ENCODE measurements at places on chromosomes 3 and 15.

DNA sequence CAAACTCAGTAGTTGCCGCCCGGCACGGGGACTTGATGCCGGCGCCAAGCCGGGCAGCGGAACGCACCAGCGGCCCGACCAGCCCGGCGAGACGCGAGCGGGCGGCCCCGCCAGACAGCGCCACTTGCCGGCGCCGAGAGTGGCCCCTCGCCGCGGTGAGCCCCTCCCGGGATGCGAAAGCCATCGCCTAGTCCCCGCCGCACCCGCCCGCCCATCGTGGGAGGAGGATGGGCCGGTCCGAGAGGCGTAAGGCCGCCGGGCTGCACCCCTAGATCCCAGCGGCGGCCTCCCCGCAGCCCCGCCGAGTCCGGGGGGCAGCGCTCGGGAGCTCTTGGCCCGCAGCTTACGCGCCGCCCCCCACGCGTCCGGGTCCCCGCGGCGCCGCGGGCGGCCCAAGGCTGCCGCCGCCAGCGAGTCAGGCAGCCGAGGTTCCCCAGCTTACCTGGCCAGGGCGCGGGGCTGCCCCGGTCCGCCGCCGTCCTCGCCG is 609 bp downstream of the GOLGA8A start:
- peak; percentile 55 for DNase-seq

GRCh38 chr3:53092942-53093341 is 37.3 kb downstream of the RFT1 start:
- DNase-seq = no peak

DNA sequence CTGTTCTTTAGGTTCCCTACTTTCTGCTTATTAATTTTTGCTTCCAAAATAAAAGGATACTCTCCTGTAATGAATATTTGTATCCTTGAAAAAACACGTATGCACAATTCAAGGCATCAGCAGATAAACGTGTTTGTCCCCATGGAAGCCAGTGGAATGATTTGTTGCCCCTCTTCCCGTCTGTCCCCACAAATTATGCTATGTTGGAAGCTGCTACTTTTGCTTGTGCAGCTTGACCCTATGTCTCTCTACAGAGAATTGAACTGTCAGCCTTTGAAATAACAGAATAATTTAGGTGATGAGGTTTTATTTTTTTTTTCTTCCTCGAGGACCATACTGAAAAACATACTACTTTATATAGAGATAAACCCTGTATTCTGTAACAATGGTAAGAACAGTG is 401.5 kb upstream of the GOLIM4 start:
- no peak for DNase-seq

DNA sequence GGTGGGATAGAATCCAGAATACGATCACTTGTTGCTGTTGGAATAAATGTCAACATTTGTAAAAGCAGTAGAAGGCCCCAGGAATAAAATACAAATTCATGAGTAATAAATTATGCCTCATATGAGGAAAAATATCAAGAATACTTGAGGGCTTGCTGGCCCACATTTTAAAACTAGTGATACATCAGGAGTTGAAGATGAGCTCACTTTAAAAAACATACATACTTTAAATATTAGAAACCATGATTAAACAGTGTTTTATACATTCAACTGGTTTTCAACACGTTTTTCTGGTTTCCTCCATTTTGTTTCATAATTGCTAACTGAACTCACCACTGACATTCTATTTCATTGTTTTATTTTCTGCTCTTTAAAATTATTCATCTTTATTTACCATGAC is 141.4 kb downstream of the TFG start:
- no peak for DNase-seq

GRCh38 chr15:91050128-91050455 is 27.7 kb upstream of the VPS33B start:
- DNase-seq = no peak

DNA sequence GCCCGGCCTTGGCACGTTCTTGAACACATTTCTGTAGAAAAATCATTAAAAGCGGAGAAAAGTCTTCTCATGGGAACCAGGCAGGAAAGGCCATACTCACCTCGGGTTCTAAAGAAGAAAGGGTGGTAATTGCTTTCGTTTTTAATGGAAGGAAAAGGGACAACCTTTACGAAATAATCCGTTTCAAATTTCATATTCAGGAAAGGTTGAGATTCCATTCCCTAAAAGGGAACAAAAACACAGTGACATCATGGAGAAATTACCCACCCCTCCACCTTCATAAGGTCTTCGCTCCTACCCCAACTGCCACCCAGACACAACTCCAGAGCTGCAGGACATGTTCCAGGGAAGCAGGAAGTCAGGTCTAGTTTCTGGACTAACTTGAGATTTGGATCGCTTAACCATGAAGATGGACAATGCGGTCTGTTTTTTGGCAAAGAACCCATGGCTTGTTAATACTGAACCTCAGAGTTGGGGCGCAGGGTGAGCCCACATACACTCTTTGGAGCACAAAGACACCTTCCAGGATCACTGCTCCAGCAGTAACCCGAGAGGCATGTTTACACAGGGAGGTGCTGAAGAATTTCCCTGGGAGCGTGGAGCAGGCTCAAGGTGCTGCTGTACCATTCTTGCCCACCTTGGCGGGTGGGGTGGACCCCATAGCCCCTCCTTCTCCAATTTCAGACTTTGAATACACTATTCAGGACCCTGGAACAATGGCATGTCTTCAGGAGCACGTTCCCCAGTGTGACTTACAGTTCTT is 49.2 kb downstream of the SPATA12 start:
- no peak for DNase-seq

DNA sequence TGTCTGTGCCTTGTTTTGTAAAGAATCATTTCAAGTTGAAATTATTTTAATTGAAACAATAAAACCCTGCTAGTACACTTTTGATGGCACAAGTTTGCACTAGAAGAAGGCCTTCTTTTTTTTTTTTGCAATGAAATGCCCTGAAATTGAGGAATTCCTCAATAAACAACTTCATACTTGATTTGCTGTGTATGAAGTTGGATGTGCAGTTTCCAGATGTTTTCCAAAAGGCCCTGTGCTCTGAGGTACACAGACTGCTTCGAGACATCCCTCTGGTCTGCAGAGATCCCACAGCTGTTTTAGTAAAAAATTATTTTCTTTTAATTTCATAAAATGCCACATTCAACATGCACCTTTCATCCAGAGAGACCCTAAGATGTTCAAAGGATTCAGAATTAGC is 48.9 kb downstream of the HES1 start:
- no peak for DNase-seq

GRCh38 chr15:57655809-57656208 is 50.7 kb upstream of the POLR2M start:
- DNase-seq = no peak

GRCh38 chr3:67558426-67558825 is 96.0 kb downstream of the SUCLG2 start:
- no peak for DNase-seq

DNA sequence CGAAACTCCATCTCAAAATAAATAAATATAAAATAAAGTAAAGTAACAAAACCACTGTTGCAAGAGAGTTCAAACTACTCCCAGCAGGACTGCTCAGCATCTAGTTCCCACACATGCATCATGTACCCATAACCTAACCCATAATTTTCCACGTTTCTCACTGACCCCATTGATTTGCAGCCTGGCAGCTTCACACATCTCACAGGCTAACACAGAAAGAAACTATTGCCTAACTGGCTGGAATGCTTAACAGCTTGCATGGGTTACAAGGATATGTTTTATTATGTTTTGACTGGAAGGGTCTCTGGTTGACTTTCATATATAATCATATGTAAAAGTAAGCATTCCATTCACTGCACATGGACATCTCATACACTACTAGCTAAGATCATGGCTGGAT is 55.6 kb upstream of the TBC1D23 start:
- DNase-seq = no peak

- DNase-seq = no peak
These were observed 10.6 kb downstream of the FAM107A start for GRCh38 chr3:58566398-58567250.

DNA sequence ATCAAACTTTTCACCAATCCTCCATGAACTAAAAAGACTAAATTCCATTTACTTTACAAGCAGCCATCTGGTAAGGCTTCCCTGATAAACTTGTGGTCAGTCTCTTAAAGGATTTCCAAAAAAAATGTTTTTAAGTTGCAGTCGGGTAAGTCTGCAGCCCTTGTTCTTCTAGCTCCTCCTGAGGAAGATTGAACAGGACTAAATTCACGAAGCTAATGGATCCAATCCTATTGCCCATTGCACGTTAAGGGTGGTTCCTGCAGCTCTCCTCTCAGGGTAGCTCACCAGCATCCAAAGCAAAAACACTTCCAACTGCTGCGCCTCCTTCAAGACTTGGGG is 2.8 kb downstream of the HES1 start:
- no peak for DNase-seq

DNA sequence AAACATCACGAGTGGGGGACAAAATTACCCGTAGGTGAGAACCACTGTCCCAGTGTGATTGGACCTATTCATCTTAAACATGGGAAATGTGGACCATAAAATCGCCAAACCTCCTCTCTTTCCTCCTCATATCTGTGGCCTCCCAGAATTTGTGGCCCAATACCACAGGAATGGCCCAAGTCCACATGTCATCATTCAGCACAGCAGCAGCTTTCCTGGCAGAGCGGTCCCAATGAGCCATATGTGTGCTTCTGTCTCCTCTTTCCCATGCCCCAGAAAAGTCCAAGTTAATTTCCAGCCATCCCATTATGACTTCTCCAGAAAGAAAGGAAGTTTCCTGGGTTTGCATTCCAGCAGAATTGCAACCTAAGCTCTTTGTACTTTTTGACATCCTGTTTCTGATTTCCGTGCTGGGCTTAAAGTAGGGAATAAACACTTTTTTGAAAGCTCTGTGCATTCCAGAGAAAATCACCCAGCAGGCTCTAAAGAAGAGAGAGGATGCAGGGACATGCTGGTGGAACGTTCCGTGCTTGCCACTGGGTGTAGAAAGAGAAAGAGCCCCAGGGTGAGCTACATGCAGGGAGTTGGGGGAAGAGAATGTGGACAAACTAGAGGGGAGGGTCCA is 259.4 kb upstream of the PROK2 start:
- no peak for DNase-seq

DNA sequence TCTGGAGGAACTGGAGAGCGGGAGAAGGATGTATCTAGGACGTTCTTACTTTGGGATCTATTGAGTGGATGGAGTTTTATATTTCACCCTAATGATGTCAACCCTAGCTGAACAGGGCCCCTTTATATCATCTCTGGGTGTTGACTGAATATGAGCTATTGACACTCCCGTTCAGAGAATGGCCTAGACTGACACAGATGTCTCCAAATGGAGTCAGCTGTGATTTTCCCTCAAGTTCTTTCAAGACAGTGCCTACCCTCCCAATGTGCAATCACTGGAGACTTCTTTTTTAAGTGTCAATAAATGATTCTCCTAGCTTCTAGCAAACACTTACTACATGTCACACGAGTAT is 63.8 kb downstream of the FRMD4B start:
- DNase-seq = no peak

DNA sequence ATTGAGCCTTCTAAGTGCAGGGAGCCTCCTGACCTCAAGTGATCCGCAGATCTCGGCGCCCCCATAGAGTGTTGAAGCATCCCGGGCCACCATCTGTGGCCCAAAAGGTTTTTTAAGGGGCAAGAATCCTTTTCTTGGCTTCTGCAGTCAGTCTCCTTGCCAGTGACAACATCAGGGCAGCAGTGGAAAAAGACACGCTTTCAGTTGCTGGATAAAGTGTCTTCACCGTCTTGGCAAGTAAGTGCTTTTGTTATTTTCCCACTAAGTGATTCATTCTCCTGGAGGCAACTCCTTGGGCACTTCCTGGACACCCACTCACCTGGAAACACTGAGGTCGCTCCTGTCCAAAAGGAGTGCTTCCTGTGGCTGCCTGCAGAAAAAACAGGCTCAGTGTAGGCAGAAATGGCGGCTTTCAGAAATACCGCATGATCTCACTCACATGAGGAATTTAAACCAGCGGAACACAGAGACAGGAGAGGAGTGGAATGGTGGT is 71.7 kb upstream of the ABHD2 start:
- DNase-seq = no peak

- no peak for DNase-seq
These were observed 1.2 kb upstream of the ITIH4 start for GRCh38 chr3:52831500-52832301.

DNA sequence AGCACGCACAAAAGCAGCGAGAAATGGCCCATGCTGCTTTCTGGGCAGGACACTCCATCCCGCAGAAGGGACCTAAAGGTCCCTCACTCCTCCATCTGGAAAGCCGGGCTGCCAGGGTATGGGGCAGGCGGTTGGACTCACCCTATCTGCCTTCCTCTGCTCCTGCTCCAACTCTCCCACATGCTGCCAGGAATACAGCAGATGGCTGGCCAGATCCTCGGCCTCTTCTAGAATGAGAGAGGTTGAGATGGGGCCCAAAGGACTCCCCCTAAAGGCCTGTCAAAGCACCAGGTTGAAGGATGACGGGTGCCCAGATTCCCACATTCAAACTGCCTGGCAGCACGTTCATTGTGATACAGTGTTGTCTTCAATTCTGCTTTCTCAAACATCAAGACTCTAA is 85.1 kb upstream of the C2CD4B start:
- no peak for DNase-seq

DNA sequence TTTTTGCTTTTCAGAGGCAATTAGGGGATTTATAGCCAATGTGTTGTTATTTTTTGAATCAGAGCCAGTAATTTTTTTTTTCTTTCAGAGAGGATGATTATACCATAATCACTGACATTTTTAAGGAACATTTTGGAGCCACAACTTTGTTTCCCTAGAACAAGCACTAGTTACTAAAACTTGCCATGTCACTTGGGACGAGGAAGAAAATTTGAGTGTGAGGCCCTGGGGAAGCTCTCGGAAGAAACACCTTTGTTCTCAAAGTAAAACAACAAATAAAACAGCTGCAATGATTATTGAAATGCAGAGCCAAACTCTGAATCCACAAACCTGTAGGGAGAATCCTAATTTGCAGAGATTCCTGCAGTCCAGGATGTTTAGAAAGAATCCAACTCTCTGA is 69.7 kb downstream of the PDZRN3 start:
- no peak for DNase-seq

DNA sequence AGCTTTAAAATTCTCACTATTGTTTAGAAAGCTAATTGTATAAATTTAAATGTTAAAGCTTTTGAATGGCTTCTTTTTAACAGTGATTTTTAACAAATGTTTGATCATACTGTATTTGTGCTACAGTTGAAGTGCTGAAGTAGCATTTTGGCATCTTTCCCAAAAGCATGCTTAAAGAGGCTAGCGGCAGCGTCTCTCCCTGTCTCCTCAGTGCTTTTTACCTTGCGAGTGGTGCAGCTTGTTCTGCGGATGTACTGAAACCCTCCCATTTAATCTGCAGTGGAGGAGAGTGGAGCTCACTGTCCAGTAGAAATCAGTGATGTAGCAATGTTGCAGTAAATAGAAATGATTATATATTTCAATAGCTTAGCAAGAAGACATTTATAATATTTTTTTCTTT is 43.7 kb downstream of the LRRC49 start:
- peak; percentile 17 for DNase-seq

DNA sequence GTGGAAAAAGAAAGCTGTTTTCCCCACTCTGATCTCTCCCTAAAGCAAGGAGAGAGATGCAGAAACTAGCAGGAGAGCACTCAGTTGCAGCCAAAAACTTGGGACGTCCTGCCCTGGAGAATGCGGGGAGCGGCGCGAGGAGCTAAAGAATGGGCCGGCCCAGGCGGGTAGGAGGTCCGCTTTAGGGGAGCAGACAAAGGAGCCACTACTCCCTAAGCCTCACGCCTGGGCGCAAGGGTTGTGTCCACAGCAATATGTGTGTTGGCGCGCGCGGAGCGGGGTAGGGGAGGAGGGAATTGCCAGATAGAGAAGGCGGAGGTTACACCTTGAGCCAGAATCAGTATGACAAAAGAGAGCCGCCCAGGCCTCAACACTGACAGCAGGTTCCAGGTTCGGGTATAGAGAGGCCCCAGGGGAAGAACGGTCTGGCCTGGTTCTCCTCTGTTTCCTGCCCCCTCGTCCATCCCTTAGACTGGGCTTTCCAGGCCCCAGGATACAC is 2.9 kb downstream of the WNT5A start:
- DNase-seq = no peak
